ENCODE measurements at places on chromosomes 1 and 21.

DNA sequence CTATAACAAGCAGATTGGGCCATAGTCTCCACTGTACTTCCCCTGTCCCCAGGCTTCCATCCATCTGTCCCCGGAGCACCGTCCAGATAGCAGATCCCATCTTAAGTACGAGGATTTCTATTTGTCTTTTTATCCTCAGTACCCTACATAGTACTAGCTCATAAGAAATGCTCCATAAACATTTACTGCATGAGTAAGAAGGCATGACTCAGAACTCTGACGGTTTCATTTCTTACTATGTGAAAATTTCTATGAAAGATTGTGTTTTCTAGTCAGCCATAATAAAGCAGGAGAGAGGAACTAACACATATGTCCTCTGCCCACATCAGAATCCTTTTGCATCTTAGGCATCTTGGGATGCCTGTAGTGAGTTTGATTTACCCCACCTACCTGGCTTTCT, 49.5 kb downstream of the CHD1L start:
- no peak for DNase-seq

DNA sequence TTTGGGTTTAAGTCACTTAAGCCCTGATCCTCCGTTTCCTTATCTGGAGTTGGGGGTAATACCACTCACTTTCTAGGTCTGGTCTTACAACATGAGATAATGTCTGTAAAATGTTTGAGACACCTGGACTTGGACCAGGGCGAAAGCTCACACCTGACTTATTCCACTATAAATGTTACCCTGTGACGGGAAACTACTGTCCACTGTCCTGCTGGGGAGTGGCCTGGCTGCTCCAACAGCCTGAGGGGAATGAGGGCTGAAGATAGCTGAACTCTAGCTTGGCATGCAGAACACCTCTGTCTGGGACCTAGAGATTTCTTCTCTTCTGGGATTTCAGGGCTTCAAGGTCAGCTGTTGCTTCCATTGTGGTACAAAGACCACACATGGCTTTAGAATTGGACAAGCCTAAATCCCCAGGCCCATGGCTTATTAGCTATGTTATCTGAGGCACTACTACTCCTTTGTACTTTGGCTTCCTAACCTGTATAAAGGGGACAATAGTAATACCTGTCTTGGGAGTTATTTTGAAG, 9.5 kb upstream of the A3GALT2 start:
- no peak for DNase-seq

GRCh38 chr1:75133750-75134646, at the start of gene LHX8:
TSS of gene LHX8 (plus strand) at chr1:75134388. CDS start at chr1:75136615, 2,227 bp downstream.
- DNase-seq: no peak

- no peak for DNase-seq
These were observed 681.0 kb upstream of the ADAMTS5 start for GRCh38 chr21:27647921-27648320.

- DNase-seq: no peak
These were observed 423.9 kb downstream of the PTBP2 start for GRCh38 chr1:97145321-97145956.

Measured in iPS DF 19.7 (cell line).